B cell (primary cell): ENCODE measurements at places on chromosomes 4 and X. TPM values are rescaled to one million over a fixed set of nuclear protein-coding genes. Genes with fewer than 3 reads are reported as not detected.

TLR10 gene
- total RNA-seq: 51.5 and 53.4 TPM in 2 replicates

VCX3A gene
- not detected in 2 replicates for total RNA-seq

TBC1D25 gene
- 24.6 and 25.2 TPM in 2 replicates for total RNA-seq

SOD3 gene
- total RNA-seq: not detected in 2 replicates

FRAS1 gene
- total RNA-seq: 0.05 and 0.12 TPM in 2 replicates

MRPL1 gene
- total RNA-seq: 22.7 and 23.3 TPM in 2 replicates

PDGFRA gene
- total RNA-seq: not detected in 2 replicates

FUNDC1 gene
- 5.7 and 6.4 TPM in 2 replicates for total RNA-seq

CWH43 gene
- total RNA-seq: not detected in 2 replicates

AR gene
- not detected in 2 replicates for total RNA-seq

CYLC1 gene
- total RNA-seq: not detected in 2 replicates

MAGEE2 gene
- total RNA-seq: not detected in 2 replicates

MAGEA6 gene
- not detected in 2 replicates for total RNA-seq

TRPC5OS gene
- not detected in 2 replicates for total RNA-seq

CBR4 gene
- total RNA-seq: 32.1 and 39.0 TPM in 2 replicates

XG gene
- 0.56 TPM in 1 of 2 replicates, not detected in the other for total RNA-seq

SSX2B gene
- not detected in 2 replicates for total RNA-seq

NAA11 gene
- total RNA-seq: not detected in 2 replicates

IL2 gene
- not detected in 2 replicates for total RNA-seq

TMPRSS11D gene
- not detected in 2 replicates for total RNA-seq

F8A1 gene
- 35.8 and 39.1 TPM in 2 replicates for total RNA-seq

RBMXL3 gene
- not detected in 2 replicates for total RNA-seq

DUX4 gene
- not detected in 2 replicates for total RNA-seq

TLR3 gene
- total RNA-seq: 0.10 TPM in 1 of 2 replicates, not detected in the other

CXorf51B gene
- total RNA-seq: not detected in 2 replicates

COL4A5 gene
- not detected in 2 replicates for total RNA-seq

USP26 gene
- not detected in 2 replicates for total RNA-seq

FGB gene
- not detected in 2 replicates for total RNA-seq

PCDH11X gene
- total RNA-seq: not detected in 2 replicates

RPGR gene
- 26.3 and 26.8 TPM in 2 replicates for total RNA-seq
